ENCODE measurements at places on chromosomes 16 and 17.

DNA sequence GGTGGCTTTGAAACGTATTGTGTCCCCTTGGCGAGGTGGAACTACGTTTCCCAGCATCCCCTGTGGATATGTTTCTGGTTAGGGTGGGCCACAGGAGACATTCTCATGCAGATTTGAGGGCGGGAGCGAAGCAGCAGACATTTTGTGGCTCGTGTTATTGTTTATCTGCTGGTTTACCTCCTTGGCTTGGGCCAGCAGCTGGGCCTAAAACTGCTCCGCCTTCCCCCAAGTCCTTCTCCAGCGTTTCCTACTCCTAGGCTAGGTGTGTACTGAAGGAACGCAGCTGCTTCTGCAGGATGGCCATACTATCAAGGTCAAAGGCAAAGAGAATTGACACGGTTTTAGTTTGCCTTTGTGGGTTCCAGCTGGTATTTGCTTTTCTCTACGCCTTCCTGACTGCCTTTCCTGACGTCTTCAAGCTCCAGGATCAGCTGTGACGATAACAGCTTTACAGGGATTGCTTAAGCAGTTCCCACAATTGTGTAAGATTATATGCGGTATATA, 17.2 kb upstream of the WSB1 start:
- peak; percentile 16 for DNase-seq

- DNase-seq, result peak; percentile 92
Measured at GRCh38 chr17:7173687-7174602, 5.2 kb downstream of the ASGR1 start.

DNA sequence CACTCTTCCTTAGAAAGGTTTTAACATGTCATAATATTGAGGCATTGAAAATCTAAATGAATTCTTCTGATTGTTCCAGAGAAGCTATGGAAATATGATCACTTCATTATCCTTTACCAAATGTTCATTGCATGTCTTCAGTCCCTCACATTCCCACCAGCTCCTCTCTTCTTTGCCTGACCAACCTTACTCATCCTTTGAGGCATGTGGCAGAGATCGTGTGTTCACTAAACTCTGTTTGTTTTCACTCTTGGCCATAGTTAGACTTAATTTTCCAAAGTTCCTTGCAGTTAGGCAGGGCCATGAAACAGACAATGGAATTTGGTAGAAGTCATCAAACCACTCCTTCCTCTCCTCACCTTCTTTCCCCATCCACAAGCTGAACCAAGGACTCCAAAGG, 266.5 kb upstream of the HSBP1 start:
- no peak for DNase-seq

DNA sequence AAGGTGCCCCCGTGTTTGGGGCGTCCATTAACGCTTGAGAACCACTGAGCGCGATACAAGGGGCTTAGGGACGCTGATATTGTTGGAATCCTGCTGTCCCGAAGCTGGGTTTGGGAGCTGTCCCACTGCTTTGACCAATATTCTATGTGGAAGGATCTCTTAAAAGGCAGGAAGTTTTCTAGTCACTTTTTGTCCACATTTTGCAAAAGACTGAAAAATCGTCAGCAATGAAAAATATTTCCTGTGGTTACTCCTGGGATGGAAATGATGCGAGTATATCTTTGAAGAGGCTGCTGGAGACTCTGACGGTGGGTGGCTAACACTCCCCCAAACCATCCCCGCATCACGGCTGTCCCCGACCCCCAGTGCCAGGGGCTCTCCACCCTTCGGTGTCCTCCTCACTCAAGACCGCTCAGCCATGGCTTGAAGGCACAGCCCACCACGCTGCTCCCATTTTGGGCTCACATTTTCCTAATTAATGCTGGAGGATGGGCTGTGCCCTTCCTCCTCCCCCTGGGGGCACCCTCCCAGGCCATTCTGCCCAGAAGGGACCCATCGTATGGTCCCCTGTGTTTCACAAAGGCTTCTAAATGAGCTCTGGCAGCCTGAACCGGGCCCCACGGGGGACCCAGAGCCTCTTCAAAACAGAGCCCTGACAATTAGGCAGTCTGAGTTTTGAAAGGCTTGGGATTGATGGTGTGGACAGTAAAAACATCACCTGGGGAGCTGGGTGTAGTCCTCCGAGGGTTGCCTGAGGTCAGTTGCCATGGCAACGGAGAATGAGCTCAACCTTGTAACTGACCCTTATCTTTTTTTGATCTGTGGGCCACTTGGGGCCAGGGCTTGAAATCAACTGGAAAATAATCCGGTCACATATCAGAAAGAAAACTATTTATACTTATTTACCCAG, 158.6 kb downstream of the C16orf78 start:
- DNase-seq, result no peak

DNA sequence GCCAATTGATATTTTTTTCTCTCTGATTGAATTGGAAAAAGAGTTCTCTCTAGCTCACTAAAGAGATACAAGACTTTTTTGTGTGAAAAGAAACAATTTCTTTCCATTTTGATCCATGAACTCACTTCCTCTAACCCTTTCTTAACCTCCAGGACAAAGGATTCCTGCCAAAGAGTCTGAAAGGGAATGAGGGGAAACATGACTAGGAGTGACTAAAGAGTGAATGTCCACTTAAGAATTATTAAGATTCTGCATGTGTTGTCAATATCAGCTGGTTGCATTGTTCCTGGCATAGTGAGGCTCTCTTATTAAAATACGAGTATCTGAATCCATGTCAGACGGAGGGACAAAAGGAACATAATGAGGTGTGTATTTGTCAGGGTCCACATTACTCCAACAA, 344.7 kb downstream of the GRIN2A start:
- no peak for DNase-seq

DNA sequence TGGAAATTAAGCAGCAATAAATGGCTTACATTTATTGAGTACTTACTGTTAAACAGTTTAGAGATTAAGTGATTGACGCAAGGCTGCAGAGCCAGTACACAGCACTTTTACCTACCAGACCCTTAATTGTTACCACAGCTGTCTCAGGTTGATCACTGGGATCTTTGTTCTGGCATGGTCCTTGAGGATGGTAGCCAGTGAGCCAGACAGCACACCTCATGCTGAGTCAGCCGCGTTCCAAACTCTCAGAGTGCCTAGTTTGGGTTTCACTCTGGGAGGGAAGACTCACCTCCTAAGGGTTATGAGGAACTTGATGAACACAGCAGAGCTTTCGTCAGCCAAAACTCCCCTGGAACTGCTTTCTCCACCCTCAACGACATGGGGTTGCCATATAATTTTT, 20.4 kb downstream of the CDH3 start:
- DNase-seq, result no peak

DNA sequence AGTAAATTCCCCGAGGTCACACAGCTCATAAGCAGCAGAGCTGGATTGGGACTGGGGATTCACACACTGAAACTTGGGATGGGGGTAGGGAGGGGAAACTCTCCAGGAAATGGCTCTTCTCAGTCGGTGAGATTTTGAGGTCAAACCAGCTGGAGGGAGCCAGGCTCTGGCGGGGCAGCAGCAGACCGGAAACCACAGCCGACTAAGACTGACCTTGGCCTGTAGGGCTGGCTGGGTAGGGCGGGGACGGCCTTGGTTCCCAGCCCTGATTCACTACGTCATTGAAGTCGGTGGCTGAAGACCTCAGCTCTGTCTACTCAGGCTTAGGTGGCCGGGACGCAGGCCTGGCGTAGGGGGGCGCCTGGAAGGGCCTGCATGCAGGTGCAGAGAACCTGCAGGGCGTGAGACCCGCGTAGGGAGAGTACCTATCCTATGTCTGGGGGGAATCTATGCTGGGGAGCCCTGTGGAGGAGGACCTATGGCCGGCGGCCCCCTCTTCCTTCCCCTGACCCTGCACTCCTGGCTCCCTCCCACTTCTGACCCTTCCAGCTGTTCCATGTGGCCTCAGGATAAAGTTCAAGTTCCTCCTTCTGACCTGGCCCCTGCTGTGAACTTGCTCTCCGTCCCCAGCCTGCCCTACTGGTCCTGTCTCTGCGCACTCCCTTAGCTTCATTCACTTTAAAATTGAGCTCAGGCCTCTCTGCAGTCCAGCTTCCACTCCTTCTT, 11.9 kb upstream of the SLC4A1 start:
- peak; percentile 86 for DNase-seq

DNA sequence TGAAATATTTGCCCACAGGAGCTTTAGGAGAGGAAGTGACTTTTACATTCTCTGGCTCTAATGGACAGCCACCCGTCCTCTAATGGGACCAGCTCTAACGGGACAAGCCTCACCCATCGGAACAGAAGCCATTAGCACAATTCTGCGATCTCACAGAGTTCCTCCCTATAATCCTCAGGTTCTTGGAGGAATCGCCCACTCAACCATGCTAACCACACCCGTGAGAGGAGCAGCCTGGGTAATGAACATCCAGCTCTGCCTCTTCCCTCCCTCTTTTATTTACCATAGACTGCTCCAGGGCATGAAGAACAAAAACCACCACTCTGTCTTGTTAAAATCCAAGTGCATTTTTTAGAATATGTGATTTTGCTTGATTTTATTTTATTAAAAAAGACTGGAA, 6.8 kb downstream of the SLC35B1 start:
- no peak for DNase-seq

GRCh38 chr17:55212880-55213279, 51.9 kb upstream of the HLF start:
- DNase-seq, result no peak

All from hematopoietic multipotent progenitor cell treated with erythropoietin and hydrocortisone succinate and interleukin-3 and kit ligand, for 4 days (in vitro differentiated cells).